Esophagus mucosa (tissue), 1 donor: ENCODE measurements at places on chromosomes 2 and 18. TPM values are rescaled to one million over a fixed set of nuclear protein-coding genes. Genes with fewer than 3 reads are reported as not detected.

DNA sequence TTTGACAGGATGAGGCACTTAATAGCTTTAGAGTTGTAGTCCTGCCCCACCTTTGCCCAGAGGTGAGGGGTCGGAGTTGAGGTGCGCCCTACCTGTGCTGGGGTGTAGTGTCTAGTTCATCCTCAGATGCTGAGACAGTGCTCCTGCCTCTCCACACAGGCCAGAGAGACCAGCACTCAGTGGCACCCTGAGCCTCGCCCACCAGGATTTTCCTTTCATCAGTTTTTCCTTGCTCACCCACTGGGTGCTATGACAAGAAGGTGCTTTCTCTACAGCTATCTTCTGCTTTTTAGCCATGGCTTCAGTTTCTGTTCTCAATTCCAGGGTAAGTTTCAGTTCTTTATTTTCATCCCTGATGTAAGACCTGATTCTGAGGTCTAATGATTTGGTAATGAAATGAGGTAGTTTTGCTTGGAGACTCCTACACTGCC is 16.8 kb upstream of the TMEM131 start:
- ATAC-seq: peak; percentile 33

- ATAC-seq: no peak
Observed at GRCh38 chr2:151544449-151544848, 134.7 kb downstream of the RIF1 start.

Gene PLGLB2
- total RNA-seq: 0.20 TPM

DNA sequence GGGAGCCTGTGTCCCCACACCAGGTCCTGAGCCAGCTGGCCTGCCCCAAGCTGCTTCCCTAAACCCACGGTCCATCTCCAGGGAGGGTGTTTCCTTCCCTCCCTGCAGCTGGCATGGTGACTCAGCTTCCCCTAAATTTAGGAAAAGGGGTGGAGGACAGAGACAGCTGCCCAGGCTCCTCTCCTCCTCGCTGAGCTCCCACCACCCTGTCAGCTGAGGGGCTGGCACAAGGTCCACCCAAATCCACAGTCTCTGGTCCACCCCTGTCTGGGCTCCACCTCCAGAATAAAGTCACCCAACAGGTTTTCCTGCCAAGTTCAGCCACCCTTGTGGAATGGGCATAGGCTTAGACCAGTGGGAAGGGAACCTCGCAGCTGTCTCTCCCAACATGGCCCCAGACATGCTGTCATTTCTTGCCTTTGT is 156.5 kb downstream of the TNS1 start:
- no peak for ATAC-seq
